ENCODE measurements at places on chromosomes 4 and X.

DNA sequence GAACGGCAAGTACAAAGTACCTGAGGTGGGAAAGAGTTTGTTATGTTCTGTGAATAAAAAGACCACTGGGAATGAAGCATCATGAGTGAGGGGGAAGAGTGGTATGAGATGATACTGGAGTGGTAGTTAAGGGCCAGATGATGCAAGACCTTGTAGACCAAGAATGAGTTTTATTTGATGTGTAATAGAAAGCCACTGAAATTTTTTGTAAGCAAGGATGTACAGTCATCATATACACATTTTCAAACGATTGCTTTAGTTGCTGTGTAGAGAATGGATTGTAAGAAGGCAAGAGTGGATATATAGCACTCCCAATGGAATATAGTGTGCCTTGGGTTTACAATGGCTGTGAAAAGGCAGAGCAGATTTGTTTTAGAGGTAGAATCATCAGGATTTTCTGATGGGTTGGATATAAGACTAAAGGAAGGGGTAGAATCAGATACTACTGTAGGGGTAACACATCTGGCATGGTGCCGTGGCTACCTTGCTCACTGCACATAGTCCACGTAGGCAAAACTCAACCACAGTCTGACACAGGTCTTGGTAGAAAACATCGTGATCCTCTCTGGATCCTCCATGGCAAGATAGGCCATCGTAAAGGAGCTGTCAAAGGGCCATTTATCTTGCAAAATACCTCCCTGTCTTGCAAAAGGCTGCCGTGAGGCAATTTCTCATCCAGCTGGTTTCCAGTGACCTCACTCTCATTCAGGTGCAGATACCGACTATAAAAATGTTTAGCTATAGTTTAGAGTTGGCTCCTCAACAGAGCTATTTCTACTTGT, 14.9 kb downstream of the TIFA start:
- no peak for DNase-seq

GRCh38 chr4:187668526-187669082, 327.0 kb upstream of the ZFP42 start:
- DNase-seq, result no peak

DNA sequence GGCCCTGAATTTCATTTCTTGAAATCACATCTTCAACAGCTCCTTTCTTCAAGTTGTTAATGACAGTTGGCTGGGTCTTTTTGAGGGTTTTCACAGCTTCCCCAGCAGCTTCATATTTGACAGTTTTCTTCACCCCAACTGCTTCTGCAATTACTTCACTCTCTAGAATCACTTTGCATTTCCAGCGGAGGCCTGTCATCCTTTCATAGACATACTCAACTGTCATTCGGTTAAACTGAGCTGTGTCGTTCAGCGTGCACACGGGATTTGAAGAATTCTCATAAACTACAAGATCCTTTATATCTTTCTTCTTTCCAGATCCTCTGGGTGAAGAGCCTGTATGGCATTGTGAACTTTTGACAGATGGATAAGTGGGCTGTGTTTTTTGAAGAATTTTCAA, 15.4 kb downstream of the UBE2A start:
- no peak for DNase-seq

GRCh38 chrX:19172741-19173140, 50.5 kb upstream of the ADGRG2 start:
- no peak for DNase-seq

- DNase-seq, result no peak
These were observed 1.5 kb upstream of the NKX6-1 start for GRCh38 chr4:84500386-84501201.

GRCh38 chr4:3440011-3440410, 1.8 kb upstream of the HGFAC start:
- DNase-seq, result no peak

DNA sequence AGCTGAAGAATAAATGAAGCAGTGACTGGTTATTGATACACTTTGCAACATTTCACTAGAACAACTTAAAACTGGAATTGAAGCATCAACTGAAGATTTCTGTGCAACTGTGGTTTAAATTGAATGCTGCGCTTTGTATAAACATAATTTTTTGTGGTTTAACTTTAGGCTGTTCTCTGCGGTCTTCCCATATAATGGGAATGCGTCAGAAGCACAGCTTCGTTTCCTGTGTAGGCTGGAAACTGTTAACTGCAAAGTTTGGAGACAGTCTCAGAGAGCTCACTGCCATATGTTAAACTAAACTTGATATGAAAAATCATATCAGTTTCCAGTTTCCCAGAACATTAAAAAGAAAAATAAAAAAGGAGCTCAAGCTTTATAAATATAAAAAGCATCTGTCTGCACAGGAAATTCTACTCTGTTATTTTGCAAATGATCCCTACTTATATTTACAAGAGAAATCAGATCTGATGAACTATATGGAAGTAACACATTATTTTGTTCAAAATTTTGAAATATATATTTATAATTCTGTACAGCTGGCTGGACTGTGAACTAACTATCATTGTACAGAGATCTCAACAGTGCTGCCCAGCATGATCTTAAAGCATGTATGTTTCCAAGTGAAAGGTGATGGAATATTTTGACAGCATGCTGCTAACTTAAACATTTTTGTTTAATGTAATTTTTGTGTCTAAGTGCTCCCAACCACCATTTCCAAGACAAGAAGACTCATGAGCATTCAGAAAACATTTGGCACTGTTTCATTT, 139.9 kb downstream of the NDST3 start:
- DNase-seq, result peak; percentile 38

- DNase-seq, result no peak
These were observed 79.6 kb downstream of the MGST2 start for GRCh38 chr4:139745111-139745639.

- no peak for DNase-seq
These were observed 20.2 kb downstream of the SYAP1 start for GRCh38 chrX:16739574-16739973.

GRCh38 chrX:50115973-50116372, 84.8 kb downstream of the AKAP4 start:
- no peak for DNase-seq

GRCh38 chr4:17811078-17811603, 362 bp downstream of the NCAPG start:
- DNase-seq, result no peak

- no peak for DNase-seq
These were observed 207.7 kb downstream of the SOWAHB start for GRCh38 chr4:76690011-76690905.

Data from hematopoietic multipotent progenitor cell (in vitro differentiated cells).